ENCODE measurements at places on chromosomes 4 and X.

GRCh38 chr4:138595171-138595570, 353.0 kb upstream of the SLC7A11 start:
- H3K4me1 ChIP-seq, result peaks cover 6% of the 10 kb centered on the region
- H3K4me3 ChIP-seq, result no peak overlapping the region
- DNase-seq, result no peak
- no peaks in the 10 kb centered on the region for H3K27me3 ChIP-seq
- H3K36me3 ChIP-seq, result no peaks in the 10 kb centered on the region
- H3K27ac ChIP-seq, result no peak overlapping the region

- DNase-seq, result peak; percentile 2
- H3K36me3 ChIP-seq, result no peaks in the 10 kb centered on the region
- no peaks in the 10 kb centered on the region for H3K27me3 ChIP-seq
- no peaks in the 10 kb centered on the region for H3K4me1 ChIP-seq
- H3K4me3 ChIP-seq, result no peak overlapping the region
Observed at GRCh38 chr4:12203945-12204344, 775.3 kb upstream of the HS3ST1 start.

- H3K4me3 ChIP-seq, result no peak overlapping the region
- H3K4me1 ChIP-seq, result peaks cover 12% of the 10 kb centered on the region
- no peaks in the 10 kb centered on the region for H3K27me3 ChIP-seq
- no peaks in the 10 kb centered on the region for H3K36me3 ChIP-seq
Observed at GRCh38 chrX:105645667-105646357, 176.5 kb upstream of the NRK start.

DNA sequence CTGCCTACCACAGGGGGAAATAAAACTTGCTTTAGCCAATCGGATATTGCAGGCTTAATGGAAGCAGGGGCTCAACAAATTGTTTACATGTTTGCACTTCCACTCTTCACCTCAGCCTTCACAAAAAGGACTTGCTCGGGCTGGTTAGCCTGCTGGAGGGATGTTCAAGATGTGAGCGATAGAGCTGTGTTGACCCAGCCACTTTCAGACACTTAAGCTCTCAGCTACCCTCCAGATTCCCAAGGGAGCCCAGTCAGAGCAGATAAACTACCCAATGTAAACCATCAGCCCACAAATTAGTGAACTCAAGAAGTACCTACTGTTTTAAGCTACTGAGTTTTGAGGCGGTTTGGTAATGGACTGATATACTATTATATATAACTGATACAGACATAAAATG, 508.4 kb upstream of the FTHL17 start:
- no peaks in the 10 kb centered on the region for H3K4me1 ChIP-seq
- no peaks in the 10 kb centered on the region for H3K36me3 ChIP-seq
- no peak overlapping the region for H3K27ac ChIP-seq
- H3K27me3 ChIP-seq, result no peaks in the 10 kb centered on the region
- peak; percentile 3 for DNase-seq
- H3K4me3 ChIP-seq, result no peak overlapping the region

GRCh38 chrX:136199365-136199764, 51.8 kb downstream of the MAP7D3 start:
- no peaks in the 10 kb centered on the region for H3K4me1 ChIP-seq
- no peaks in the 10 kb centered on the region for H3K36me3 ChIP-seq
- no peak overlapping the region for H3K27ac ChIP-seq
- no peaks in the 10 kb centered on the region for H3K27me3 ChIP-seq

DNA sequence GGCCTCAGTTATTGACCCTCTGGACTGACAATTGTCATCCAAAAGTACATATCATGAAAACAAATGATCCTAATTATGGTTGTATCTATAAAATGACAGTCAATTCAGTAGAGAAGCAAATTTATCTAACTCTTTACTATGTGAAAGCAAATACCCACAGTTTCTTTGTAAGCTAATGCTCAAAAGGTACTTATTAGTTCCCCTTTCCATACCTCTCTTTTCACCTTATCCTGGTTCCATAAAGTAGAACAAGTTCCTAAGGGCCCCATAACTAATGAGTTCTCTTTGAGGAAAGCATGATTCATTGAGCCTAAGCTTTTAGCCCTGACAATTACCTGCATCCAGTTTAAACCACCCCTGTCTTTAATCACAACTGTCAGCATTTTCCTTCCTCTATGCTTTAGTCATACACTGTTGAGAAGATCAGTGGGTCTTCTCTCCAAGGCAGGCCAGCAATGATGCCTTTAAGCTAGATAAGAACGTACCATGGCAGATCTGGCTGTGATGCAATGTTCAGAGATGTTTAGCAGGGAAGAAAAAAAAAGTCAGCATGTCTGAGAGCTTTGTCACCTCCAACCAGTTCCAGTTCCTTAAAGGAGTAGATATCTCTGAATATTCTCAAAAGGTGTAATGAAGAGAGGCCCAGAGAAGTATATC, 179.7 kb upstream of the RASGEF1B start:
- H3K36me3 ChIP-seq, result no peaks in the 10 kb centered on the region
- no peak overlapping the region for H3K27ac ChIP-seq
- H3K27me3 ChIP-seq, result no peaks in the 10 kb centered on the region
- no peak for DNase-seq

- no peak overlapping the region for H3K4me3 ChIP-seq
- H3K36me3 ChIP-seq, result no peaks in the 10 kb centered on the region
- DNase-seq, result no peak
- H3K27me3 ChIP-seq, result no peaks in the 10 kb centered on the region
- H3K27ac ChIP-seq, result no peak overlapping the region
Observed at GRCh38 chr4:160180211-160180610, 1077.3 kb downstream of the RAPGEF2 start.

- no peak for DNase-seq
- H3K4me1 ChIP-seq, result no peaks in the 10 kb centered on the region
- no peak overlapping the region for H3K4me3 ChIP-seq
- no peaks in the 10 kb centered on the region for H3K36me3 ChIP-seq
Observed at GRCh38 chr4:57044279-57044678, 65.6 kb downstream of the POLR2B start.

GRCh38 chrX:145190801-145191389, 56.4 kb upstream of the SPANXN1 start:
- H3K4me3 ChIP-seq, result no peak overlapping the region
- H3K4me1 ChIP-seq, result no peaks in the 10 kb centered on the region
- no peaks in the 10 kb centered on the region for H3K27me3 ChIP-seq
- DNase-seq, result peak; percentile 9

GRCh38 chr4:34950926-34951325, 1293.4 kb downstream of the ARAP2 start:
- no peaks in the 10 kb centered on the region for H3K27me3 ChIP-seq
- DNase-seq, result no peak
- no peaks in the 10 kb centered on the region for H3K36me3 ChIP-seq

- no peaks in the 10 kb centered on the region for H3K36me3 ChIP-seq
- H3K27me3 ChIP-seq, result no peaks in the 10 kb centered on the region
- H3K27ac ChIP-seq, result peak within 1 kb of the TSS; percentile 95
- peak within 1 kb of the TSS; percentile 76 for H3K4me3 ChIP-seq
- DNase-seq, result peak; percentile 94
Observed at GRCh38 chr4:76213415-76214176, at the start of gene SCARB2. SCARB2 (minus strand) TSS chr4:76213824; CDS start chr4:76213543, 281 bp downstream.

DNA sequence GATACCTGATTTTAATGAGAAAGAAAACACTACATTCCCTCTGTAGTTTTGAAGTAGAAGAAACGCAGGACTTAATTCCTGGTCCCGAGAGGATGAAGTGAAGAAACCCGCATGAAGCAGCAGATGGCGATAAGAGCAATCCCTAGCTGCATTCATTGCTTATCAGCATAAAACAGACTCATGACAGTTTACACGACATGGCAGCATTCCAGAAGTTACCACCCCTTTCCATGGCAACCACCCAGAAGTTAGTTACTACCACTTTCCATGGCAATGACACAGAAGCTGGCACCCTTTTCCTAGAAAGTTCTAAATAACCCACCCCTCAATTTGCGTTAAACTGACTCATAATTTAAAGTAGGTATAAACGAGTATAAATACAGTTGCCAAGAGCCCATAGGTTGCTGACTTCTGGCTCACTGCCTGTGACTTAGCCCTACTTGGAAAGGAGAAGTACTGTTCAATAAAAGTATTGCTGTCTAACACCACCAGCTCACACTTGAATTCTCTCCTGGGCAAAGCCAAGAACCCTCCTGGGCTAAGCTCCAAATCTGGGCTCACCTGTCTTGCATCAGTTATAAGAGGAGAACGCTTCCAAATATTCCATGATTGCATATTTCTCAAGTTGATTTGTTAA, 5.5 kb upstream of the XAGE2 start:
- H3K36me3 ChIP-seq, result no peaks in the 10 kb centered on the region
- no peak for DNase-seq
- H3K27ac ChIP-seq, result no peak overlapping the region
